ENCODE measurements at places on chromosomes 3 and 15. TPM values are rescaled to one million over a fixed set of nuclear protein-coding genes. Genes with fewer than 3 reads are reported as not detected.

- no peak for DNase-seq
These were observed at the start of gene ABCF3 for GRCh38 chr3:184186184-184186901. TSS of gene ABCF3 (plus strand) at chr3:184186199. CDS start at chr3:184186208, 9 bp downstream.

Gene TERC
- 16.2 TPM for total RNA-seq

DNA sequence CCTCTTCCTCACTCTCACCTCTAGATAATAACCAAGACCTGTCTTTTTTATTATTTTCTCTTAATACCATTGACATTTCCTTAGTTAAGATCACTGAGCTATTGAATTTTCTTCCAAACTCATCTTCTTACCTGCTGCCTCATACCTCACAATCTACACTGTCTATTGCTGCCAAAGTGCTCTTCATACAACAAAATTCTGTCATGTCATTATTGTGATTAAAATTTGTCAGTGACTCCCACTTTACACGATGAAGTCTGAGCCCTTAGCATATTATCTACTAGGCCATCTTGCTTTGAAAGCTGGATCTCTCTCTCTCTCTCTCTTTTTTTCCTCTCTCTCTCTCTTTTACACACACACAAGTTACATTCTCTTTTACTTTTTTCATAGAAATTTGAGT lies 73.3 kb downstream of the NSUN3 start:
- DNase-seq: no peak

Gene PLSCR2
- total RNA-seq: not detected
